Sigmoid colon (tissue), 7 donors: ENCODE measurements at places on chromosomes 3 and 15.

DNA sequence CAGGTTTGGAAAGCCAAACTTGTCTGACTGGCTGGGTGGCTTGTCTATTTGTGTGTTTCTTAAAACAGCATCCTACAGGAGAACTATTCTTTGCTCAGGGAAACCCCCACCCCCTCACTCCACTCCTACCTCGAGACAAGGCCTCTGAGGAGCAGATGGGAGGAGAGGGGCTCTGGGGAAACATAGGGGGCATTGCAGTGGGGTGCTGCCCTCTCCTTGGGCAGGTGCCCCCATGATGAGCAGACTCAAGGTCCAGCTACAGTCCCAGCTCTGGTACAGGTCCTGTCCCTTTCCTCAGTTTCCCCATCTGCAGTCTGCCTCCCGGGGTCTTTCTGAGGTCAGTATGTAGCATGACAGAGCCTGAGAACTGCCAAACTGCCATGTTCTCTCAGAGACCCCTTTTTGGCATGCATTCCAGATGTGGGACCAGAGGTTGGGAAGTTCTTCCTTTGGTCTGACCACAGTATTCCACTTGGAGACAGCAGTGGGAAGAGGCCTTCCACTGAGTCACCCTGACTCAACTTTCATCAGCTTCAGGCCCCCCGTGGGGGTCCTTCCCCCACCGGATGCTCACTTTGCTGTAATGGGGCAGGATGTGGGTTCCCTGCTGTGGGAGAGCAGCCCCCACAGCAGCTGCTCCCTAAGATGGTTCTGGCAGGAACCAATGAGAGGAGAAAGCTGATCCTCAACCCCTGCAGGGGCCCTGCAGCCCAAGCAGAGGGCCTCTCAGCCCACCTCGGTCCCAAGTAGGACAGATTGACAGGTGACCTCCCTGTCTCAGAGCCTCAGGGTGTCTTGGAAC lies 32.3 kb upstream of the CYP11A1 start:
- no peak for DNase-seq

GRCh38 chr15:83170474-83171165 lies 37.0 kb downstream of the HDGFL3 start:
- no peak for DNase-seq

GRCh38 chr3:159881828-159882309 lies 106.8 kb upstream of the IL12A start:
- peak; percentile 67 for DNase-seq

GRCh38 chr3:42780398-42780797 lies 7.3 kb upstream of the CCDC13 start:
- no peak for DNase-seq

DNA sequence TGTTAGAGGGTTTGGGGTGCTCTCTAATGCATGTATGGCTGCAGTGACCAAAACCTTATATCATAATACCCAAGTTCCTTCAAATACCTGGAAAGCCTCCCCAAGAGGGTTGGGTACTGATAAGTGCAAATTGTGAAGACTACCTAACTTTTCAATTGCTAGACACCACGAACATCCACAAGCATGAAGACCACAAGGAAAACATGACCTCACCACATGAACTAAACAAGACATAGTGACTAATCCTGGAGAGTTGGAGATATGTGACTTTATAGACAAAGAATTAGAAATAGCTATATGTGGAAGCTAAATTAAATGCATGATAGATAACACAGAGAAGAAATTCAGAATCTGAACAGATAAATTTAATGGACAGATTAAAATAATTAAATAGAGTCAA lies 23.9 kb upstream of the AADACL2 start:
- no peak for DNase-seq

- no peak for DNase-seq
These were observed 289.5 kb downstream of the GABRG3 start for GRCh38 chr15:27260523-27260922.

DNA sequence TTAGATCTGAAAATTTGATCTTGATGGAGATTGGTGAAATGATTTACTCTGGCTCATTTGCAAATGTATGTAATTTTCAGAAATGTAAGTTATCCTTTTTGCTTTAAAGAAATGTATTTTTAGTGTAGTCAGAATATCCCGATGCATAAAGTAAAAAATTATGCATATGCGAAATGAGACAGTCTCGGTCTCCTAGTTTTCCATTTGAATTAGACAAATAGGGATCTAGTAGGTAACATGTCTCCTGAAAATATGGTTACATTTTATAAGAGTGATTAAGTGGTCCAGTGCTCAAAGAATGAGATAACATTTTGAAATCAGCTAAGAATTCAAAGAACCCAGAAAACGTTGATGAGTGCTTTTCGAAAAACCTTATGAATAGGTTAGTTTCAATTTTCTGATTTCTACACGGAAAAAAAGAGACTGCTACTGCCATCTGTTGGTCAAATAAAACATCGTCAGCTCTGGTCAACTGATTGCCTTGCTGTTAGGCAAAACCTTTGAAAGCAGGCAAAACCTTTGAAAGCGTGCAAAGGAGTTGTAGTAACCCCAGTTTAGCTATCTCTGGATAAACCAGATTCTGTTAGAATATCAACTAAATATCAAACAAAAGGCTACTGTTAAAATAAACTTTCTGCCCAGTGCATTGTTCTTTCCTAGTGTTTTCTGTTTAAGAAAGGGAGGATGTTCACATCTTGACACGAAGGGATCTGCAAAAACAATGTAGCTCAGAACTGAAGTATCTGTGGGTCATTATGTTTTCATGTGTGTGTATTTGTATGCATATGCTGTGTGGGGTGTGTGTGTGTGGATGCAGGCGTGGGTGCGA lies 59.3 kb upstream of the CHMP2B start:
- no peak for DNase-seq

- no peak for DNase-seq
These were observed 1305.2 kb downstream of the SI start for GRCh38 chr3:163773136-163773535.

GRCh38 chr3:53570709-53571108 lies 76.3 kb downstream of the CACNA1D start:
- no peak for DNase-seq
